Dermis blood vessel endothelial cell (primary cell): ENCODE measurements at places on chromosomes 5 and 9. TPM values are rescaled to one million over a fixed set of nuclear protein-coding genes. Genes with fewer than 3 reads are reported as not detected.

Gene BAAT
- not detected in 2 replicates for total RNA-seq

Gene GMCL2
- not detected in 2 replicates for total RNA-seq

Gene SLC36A3
- not detected in 2 replicates for total RNA-seq

Gene TERT
- total RNA-seq: 0.09 and 0.17 TPM in 2 replicates

Gene CCDC180
- 0.37 and 1.4 TPM in 2 replicates for total RNA-seq

Gene CATSPER3
- 0.34 TPM in 1 of 2 replicates, not detected in the other for total RNA-seq

DNA sequence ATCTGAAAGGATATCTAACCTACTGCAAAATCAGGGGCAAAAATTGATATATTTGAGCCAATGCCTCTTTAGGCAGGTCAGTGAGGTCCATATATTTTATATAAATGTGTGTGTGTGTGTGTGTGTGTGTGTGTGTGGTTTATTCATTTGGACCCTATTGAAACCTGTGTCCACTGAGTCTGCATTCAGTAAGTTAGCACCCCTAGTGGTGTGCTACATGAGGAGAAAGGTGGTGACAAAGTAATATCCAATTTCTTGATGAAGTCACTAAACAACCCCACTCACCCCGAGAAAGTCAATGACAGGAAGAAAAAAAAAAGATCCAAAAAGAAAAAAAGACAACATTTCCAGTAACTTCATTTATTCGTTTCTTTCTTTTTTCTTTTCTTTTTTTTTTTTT lies 4.1 kb downstream of the FBXW11 start:
- peak; percentile 55 for DNase-seq

- no peak for DNase-seq
Observed at GRCh38 chr5:132291026-132291425, 3.2 kb upstream of the SLC22A4 start.

- no peak for DNase-seq
Observed at GRCh38 chr9:136180586-136180985, 24.3 kb downstream of the LHX3 start.

DNA sequence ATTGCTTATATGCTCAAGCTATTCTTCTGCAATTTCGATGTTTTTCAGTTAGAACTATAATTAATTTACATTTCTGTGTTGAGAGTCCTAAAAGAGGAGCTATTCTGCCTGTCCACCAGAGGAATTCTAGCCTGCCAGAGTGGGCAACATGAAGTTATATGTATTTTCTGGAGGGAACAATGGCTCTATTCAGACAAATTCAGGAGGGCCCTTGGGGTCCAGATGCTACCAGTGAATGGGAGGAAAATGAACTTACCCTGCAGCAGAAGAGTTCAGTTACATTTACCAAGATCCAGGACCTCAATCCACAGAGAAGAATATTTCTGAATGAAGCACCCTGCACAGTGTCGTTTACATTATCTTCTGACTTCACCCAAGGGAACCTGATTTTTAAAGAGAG lies 80.7 kb downstream of the ITGA1 start:
- DNase-seq: no peak

GRCh38 chr5:95151694-95152093 lies 133.2 kb downstream of the MCTP1 start:
- no peak for DNase-seq

- DNase-seq: no peak
Observed at GRCh38 chr9:13228431-13228830, 51.1 kb downstream of the MPDZ start.

DNA sequence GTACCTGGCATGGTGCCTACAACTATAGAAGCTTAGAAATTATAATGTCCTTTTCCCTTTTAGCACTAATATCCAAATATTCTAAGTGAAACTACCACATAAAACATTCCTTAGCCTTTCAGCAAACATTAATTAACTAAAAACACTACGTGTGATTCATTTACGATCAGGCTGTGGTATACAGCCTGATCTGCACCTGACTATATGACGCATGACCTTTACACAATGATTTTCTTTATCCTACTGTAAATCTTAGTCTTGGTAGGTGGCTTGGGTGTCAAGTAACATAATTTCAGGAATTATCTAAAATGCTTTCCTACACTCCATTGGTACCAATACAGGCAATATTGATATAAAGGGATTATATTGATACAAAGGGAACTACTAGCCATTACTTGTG lies 686.7 kb downstream of the DTWD2 start:
- no peak for DNase-seq

DNA sequence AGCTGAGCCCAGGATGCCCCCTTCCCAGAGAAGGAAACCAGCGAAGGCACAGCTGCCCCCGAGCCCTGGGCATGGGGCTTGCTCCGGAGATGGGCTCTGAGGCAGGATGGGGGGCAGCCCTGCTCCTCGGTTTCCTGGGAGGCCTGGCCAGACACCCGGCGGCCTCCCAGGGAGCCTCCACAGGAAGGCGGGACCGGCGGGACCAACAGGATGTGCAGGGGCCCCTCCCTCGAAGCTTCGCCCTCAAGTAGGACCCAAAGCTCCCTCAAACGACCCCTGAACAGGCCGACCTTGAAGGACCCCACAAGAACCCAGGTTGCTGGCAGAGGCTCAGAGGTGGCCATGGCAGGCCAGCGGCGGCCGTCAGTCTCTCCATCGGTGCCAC lies 11.7 kb downstream of the EXD3 start:
- no peak for DNase-seq

DNA sequence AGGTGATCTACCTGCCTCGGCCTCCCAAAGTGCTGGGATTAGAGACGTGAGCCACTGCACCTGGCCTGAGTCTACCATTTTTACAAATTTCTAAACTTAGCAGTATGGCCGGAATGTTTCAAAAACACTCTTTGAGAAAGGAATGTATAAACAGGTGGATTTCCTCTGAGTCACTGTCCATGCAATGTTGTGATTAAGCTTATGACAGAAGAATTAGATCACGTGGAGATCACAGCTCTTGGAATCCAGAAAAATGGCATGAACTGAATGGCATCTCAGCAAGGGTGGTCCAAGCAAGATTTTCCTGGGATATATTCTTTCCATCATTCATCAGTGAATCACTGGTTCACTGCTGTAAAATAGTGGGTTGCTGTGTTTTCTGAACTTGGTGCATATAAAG lies 865.0 kb downstream of the PTPRD start:
- peak; percentile 0 for DNase-seq

- no peak for DNase-seq
Observed at GRCh38 chr9:99087462-99087861, 17.5 kb upstream of the TGFBR1 start.

DNA sequence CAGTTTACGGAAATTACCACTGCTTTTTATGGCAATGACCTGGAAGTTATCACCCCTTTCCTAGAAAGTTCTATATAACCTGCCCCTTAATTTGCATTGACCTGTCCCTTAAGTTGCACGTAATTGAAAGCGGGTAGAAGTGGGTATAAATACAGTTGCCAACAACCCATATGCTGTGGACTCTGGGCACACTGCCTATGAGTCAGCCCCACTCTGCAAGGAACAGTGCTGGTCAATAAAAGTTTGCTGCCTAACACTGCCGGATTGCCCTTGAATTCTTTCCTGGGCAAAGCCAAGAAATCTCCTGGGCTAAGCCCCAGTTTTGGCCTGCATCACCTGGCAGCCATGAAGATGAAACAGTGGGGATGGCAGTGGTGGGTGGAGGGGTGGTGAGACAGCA lies 23.9 kb upstream of the CLPTM1L start:
- DNase-seq: no peak

- no peak for DNase-seq
Observed at GRCh38 chr9:119861842-119862241, 492.6 kb upstream of the BRINP1 start.

GRCh38 chr5:58048954-58049353 lies 410.9 kb downstream of the PLK2 start:
- DNase-seq: no peak

- no peak for DNase-seq
Observed at GRCh38 chr9:130259044-130259443, 6.5 kb upstream of the HMCN2 start.

DNA sequence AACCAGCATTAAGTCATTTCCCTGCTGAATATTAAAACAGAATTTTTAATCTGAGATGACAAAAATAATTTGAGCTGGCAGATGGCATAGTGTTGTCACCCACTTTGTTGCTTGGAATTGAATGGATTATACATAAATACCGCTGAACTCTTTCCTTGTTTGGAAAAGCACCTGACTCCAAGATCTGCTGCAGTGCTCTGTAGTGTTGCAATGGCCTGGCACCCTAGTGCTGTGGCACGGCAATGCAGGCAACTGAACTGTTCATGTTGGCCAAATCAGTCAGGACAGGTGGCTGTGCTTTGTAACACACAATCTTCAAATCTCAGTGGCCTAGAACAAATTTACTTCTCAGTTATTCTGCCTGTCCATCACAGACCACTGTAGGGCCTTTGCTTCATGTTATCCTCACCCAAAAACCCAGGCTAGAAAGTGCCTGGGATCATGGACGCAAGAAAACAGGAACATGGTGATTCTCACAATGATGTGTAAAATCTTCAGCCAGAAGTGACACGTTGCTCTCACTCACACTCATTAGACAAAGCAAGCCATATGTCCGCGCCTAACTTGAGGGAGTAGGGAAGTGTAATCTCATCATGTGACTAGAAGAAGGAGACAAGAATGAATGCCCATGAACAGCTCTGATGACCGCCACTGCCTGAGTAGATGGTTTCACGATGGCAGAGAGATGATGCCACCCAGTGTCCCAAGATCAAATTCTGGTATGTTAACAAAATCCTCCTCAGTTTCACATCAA lies 191.9 kb upstream of the PUM3 start:
- DNase-seq: no peak

GRCh38 chr9:113659740-113660139 lies 196.2 kb downstream of the RGS3 start:
- DNase-seq: no peak

GRCh38 chr5:23139338-23140171 lies 286.4 kb upstream of the CDH12 start:
- DNase-seq: no peak

DNA sequence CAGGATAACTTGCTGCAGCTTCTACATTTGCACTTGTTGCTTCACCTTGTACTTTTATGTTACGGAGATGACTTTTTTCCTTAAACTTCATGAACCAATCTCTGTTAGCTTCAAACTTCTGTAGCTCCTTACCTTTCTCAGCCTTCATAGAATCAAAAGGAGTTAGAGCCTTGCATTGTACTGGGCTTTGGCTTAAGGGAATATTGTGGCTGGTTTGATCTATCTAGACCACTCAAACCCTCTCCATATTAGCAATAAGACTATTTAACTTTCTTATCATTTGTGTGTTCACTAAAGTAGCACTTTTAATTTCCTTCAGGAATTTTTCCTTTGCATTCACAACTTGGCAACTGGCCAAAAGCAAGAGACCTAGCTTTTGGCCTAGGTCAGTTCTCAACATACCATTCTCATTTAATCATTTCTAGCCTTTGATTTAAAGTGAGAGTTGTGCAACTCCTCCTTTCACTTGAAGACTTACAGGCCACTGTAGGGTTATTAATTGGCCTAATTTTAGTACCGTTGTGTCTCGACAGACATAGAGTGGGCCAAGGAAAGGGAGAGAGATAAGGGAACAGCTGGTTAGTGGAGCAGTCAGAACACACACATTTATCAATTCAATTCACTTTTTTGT lies 63.7 kb downstream of the SHOC1 start:
- peak; percentile 51 for DNase-seq

DNA sequence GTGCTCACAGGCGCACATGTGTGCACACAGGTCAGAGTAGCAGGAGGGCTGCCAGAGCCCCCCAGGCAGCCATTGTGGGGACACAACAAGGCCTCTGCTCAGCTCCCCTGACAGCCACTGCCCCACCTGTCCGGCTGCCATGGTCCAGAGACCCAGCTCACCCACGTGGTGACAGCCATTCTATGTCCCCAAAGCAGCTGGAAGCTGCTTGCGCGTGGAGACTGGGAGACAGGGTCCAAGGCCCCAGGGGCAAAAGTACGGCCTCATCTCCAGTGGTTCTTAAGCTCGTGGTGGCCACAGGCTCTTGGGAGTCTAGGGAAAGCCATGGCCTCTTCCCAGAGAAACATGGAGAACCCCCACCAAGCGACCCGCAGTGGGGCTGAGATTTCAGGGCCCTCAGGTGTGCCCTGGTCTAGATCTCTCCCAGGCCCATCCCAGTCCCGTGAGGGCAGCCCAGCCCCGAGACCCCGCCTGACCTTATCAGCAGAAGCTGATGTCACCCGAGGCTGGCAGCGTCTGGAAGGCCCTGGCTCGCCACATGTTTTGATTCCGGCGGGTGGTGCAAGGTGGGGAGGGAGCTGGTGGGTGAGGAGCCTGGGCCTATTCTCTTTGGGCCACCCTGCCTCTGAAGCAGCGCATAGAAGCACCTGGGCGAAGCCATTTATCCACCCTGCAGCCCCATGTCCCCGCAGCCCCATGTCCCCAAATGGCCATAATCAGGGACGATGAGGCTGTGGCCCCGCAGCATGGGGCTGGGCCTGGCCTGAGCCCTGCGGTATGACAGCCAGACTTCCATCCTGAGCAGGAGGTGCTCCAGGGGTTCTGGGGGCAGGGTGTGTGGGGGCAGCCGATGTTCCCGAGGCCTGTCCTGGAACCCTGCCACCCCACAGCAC lies 31.7 kb downstream of the GLT6D1 start:
- no peak for DNase-seq

GRCh38 chr5:155700333-155700732 lies 626.6 kb upstream of the SGCD start:
- no peak for DNase-seq

DNA sequence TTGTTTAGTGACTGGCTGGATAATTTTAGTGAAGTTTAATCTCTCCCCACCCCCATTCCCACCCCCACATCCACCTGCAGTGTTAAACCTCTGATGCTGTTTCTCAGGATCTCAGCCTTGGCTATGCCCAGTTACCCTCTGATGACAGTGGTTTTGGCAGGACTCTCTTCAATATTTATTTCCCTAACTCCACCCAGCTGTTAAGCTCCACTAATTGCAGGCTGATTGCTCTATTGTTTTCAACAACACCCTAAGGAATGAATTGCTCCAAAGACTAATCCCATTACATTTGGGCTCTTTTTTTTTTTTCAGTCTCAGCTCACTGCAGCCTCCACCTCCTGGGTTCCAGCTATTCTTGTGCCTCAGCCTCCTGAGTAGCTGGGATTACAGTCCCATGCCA lies 46.3 kb downstream of the PHAX start:
- DNase-seq: no peak

GRCh38 chr5:96094904-96095303 lies 133.3 kb upstream of the ELL2 start:
- no peak for DNase-seq

- DNase-seq: no peak
Observed at GRCh38 chr9:80957801-80958200, 731.5 kb downstream of the TLE1 start.

DNA sequence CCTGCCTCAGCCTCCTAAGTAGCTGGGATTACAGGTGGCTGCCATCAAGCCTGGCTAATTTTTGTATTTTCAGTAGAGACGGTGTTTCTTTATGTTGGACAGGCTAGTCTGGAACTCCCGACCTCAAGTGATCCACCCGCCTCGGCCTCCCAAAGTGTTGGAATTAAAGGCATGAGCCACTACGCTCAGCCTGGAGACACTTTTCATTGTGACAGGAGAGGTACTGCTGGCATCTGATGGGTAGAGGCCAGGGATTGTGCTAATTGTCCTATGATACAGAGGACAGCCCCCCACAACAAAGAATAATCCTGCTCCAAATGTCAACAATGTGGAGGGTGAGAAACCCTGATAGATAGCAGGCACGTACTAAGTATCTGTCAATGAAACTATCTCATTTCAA lies 91.3 kb upstream of the SLC25A48 start:
- no peak for DNase-seq
